Bronchus fibroblast of lung (primary cell): ENCODE measurements at places on chromosomes 3 and 15. TPM values are rescaled to one million over a fixed set of nuclear protein-coding genes. Genes with fewer than 3 reads are reported as not detected.

Gene PLCH1
- total RNA-seq = 0.30 TPM in 1 of 2 replicates, not detected in the other

Gene EPHB3
- total RNA-seq = 0.89 and 1.3 TPM in 2 replicates

Gene MYEF2
- total RNA-seq = 7.9 and 9.1 TPM in 2 replicates

Gene CYP19A1
- 0.30 TPM in 1 of 2 replicates, not detected in the other for total RNA-seq

Gene WDR82
- total RNA-seq = 40.9 and 44.9 TPM in 2 replicates

Gene AADACL2
- total RNA-seq = not detected in 2 replicates
